AG08396 (cell line): ENCODE measurements at places on chromosomes 12 and 14.

DNA sequence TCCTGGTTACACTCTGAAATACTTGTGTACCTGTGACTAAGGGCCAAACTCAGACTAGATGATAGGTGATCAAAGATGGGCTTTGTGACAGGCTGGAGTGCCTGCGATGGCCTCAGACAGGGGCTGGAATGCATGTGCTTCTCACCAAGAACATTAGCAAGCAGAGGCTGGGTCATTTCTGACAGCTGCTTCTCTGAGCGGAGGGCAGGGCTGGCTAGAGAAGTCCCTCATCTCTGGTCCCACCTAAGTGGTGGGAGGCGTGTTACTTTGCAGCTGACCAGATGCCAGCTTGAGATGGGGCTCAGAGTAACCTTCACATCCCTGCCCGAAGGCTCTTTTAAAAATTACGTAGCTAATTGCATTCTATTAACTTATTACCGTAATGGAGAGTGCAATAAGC is 106.8 kb upstream of the RTL1 start:
- DNase-seq, result peak; percentile 3

DNA sequence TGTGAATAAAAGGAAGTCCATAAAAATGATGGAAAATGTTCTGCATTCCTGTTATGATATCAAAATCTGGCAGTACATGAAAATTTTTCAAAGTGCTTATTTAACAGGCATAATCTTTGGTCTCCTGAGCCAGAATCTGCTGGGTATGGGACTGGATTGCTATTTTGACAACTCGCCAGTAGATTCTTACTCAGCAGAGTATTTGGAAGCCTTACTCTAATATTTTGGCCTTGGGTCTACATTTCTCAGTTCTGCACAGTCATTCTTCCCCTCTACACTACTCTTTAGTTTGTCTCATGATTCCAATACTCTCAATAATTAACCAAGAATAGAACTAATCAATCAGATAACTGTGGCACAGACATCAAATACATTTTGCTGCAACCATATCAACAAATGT is 1.1 kb upstream of the SLCO1B1 start:
- no peak for DNase-seq

- no peak for DNase-seq
Observed at GRCh38 chr12:42402821-42403411, 76.9 kb downstream of the PPHLN1 start.

DNA sequence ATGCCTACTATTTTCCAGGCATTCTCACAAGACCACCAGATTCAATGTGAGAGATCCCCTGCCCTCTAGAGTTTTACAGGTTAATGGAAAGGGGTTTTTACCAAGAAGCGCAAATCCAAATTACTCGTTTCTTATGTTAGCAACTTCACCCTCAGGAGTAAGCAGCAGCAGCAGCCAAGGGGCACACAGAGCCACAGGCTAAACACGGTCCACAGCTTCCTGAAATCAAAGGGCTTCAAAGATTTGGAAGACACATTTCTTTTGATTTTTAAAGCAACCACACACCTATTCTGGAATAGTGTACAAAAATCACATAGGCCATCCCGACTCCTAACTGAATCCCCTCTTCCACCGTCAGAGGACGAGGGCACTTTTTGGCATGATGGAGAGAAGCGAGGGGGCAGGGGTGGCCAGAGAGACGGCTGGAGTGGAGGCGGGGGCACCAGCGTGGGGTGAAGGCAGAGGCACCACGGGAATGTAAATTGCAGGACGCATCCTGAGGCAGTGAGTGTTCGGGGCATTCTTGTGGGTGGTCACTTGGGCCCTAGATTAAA is 107.0 kb downstream of the ARF6 start:
- peak; percentile 44 for DNase-seq

DNA sequence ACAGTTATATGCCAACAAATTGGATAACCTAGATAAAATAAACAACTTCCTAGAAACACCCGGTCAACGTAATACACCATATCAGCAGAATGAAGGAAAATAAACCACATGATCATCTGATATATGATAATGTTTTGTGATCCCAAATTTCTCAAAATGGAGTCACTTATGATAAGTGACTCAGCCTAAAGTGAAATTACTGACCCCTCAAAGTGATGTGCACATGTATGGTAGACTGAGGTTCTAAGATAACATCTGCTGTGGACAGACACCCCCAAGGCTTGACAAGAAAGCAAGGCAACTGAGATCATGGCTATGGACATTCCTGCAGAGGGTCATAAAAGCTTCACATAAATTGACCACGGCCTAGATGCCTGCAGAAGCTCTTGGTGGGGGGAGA is 105.1 kb upstream of the DCN start:
- no peak for DNase-seq

DNA sequence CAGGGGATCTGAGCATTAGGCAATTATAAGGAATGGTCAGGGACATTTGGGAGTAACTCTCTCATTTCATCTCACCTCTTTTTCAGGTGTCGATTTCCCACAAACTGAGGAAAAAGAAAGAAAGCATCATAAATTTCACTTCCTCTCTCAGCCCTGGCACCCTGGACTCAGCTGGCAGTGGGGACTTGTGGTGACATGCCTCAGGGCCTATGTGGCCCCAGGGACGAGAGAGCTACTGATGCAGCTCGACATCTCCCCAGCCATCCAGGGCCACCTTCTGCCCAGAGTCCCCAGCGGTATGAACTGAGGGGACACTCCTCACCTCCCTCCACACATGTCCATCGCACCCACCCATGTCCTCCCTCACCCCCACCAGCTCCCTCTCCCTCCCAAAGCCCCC is 11.7 kb downstream of the TNFRSF1A start:
- DNase-seq, result no peak

DNA sequence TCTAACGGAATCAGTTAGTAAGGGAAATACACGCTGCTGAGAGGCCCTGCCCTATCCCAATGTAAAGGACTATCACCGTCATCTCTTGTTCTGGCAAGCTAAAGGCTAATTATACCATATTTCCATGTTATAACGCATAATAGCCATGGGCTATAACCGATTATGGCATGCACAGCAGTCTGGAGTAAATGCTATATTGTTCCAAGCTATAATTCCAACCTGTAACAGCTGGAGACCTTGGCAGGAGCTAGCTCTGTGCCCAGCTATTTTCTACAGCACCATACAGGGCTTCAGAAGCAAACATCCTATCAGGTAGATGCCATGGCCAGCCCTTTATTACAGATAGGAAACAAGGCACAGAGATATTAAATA is 26.3 kb downstream of the SYNE3 start:
- no peak for DNase-seq

DNA sequence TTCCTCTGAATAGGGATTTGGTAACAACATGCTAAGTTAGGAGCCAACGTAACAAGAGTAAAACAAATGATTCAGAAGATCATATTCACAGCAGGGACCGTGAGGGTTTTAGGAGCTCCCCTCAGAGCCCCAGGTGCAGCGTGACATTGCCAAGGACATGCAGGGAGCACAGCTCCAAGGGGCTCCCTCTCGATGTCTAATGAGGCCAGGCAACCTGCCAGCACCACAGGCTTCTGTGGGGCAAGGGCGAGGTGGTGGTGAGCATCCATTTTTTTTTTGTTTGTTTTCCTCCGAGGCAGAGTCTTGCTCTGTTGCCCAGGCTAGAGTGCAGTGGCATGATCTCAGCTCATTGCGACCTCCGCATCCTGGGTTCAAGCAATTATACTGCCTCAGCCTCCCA is 95.1 kb upstream of the PTPRB start:
- no peak for DNase-seq

DNA sequence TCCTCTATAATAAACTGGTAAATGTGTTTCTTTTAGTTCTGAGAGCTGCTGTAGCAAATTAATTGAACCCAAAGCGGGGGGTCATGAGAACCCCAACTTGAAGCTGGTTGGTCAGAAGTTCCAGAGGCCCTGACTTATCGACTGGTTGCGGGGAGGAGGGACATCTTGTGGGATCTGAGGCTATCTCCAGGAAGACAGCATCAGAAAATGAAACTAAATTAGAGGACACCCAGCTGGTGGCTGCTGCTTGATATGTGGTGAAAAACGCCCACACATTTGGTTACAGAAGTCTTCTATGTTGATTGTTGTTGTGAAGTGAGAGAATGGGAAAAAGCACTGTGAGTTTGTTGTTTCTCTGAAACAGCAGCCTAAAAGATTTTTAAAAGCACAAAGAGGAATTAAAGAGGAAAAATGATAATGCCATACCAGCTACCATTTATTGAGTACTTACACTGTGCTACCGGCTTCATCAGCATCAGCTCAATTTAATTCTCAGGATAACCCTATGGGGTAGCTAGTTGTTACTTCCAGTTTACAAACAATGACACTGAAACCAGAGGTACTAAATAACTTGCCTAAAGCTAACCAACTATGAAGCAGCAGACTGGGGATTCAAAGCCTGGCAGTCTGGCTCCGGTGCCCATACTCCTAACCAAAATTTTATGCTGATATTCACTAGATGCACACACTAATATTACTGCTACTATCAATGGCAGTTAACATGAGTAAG is 24.3 kb downstream of the DDX24 start:
- no peak for DNase-seq

DNA sequence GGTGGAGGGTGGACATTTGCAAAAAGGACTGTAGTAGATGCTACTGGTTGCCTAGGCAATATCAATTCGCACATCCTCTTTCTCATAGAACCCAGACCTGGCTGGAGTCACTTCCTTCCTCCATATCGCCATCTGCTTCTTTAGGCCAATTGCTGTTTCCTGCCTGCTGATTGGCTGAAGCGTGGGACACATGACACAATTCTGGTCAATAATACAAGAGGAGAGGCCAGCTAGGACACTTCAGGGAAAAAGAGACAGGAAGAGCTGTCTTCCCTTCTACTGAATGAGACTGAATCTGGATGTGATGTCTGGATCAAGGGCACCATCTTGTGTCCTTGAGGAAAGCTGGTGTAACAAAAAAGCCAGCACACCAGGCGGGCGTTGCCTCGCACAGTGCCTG is 53.8 kb downstream of the TRPV4 start:
- DNase-seq, result no peak

- no peak for DNase-seq
Observed at GRCh38 chr14:103820382-103820781, 27.0 kb downstream of the PPP1R13B start.

DNA sequence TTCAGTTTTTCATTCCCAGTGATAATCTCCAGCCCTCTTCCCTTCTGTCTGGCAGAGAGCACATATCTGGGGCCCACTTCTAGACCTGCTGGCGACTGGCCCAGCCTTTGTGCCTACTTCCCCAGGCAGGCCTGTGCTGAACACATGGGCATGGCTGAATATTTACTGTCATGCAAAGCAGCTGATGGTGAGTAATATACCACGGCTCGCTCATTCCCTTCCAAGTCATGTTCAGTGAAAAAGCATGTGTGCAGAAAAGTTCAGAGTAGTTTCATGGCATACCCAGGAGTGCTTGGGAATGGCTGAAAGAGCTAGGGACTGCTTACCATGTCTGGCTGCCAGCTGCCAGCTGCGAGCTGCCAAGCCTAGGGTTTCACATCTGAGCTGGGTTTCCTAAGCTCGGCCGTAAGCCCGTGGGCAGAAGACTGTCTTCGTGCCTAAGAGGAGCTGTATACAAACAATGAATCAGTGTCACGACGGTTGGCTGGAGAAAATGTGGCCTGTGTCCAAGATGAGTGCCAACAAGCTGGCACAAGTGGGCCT is 179.9 kb upstream of the PELI2 start:
- DNase-seq, result peak; percentile 20

DNA sequence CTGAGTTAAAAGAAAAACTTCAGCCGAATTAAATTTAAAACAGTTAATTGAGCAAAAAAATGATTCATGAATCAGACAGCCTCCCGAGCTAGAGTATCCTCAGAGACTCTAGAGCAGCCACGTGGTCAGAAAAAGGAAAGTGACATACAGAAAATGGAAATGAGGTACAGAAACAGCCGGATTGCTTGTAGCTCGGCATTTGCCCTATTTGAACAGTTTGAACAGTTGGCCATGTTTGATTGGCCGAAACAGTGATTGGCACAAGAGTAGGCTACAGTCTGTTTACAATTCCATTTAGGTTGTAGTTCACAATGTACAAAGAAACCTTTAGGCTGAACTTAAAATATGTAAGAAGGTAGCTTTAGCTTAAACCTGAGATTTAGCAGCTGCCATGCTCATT is 12.9 kb upstream of the OXA1L start:
- DNase-seq, result no peak

- DNase-seq, result no peak
Observed at GRCh38 chr14:20219033-20219432, 4.5 kb upstream of the OR11H6 start.

GRCh38 chr12:78795934-78796445 is 68.6 kb upstream of the SYT1 start:
- DNase-seq, result no peak

GRCh38 chr12:45244561-45245343 is 28.9 kb downstream of the ANO6 start:
- no peak for DNase-seq

GRCh38 chr12:56103066-56103711 is 1.2 kb upstream of the PA2G4 start:
- DNase-seq, result no peak

DNA sequence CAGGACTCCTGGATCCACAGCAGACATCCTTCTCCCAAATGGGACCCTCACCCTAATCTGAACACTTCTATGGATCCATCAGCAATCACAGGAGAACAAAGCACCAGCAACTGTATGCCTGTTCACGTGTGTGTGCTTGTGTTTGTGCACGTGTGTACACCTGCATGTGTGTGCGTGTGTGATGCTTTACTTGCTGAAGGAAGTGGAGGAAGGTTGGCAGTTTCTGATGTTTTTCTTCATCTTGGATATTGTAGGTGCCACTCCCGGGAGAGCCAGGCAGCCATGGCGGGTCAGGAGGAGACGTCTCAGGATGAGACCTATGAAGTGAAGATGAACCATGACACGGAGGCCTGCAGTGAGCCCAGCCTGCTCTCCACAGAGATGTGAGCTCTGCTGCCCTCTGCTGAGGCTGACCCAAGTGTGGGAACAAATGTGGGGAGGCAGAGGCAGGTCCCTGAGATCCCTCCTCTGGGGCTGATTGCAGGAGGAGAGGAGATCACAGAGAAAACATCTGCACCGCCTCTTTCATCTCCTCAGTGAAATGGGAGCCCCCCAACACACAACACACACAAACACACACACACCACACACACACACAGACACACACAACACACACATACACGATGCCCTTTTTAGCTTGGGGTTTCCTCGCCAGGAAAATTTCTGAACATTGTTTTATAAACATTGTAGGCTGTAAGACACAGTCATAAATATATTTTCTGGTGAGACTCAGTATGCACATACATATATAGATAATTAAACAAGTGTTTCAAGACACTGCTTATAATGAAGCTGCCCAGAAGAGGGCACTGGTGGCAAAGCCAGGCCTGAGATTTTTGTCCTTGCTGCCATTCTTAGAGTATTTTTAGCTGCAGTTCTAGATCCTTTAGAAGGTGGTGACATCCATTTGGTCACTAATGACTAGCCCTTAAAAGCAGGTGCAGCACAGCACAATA is 112.2 kb upstream of the FKBP4 start:
- DNase-seq, result peak; percentile 48

DNA sequence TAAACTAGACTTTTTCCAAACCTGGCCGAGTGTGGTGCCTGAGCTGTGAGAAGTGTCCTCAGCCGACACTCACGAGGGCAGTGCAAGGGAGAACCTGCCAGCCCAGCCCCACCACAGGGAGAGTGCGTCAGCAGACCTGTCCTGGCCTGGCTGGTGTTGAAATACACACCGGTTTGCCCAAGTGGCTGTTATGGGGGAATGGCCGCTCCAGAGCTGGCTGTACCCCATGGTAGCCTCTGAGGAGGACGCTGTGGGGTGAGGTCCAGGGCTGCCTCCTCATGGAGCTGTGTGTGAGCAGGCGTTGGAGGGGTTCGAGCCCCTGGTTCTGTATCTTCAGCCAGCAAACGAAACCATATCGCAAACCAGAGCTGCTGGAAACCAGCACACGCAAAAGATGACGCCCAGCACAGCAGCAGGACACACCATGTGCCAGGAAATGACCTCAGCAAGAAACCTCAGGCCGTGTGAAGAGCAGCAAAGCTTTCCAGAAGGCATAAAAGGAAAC is 9.4 kb downstream of the ANKRD9 start:
- peak; percentile 85 for DNase-seq
